Activated CD8-positive, alpha-beta memory T cell treated with anti-CD3 and anti-CD28 coated beads for 1 hour (primary cell): ENCODE measurements at places on chromosomes 1 and 21.

DNA sequence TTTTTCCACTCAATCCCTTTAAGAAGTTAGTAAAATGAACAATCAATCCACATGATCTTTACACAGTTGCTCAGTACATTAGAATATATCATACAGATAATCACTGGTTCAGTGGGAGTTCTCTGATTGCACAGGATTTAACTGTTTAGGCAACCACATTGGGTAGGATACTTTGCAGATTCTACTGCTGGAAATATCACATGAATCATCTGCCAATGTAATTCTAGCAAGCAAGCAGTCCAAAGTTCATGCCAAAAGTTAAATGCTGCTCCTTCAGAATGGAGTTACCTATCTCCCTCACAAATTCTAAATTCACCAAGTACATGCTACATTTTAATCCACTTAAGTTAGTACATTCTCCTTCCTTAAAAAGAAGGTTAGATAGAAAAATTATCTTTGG lies 52.4 kb downstream of the NEGR1 start:
- no peak for DNase-seq

DNA sequence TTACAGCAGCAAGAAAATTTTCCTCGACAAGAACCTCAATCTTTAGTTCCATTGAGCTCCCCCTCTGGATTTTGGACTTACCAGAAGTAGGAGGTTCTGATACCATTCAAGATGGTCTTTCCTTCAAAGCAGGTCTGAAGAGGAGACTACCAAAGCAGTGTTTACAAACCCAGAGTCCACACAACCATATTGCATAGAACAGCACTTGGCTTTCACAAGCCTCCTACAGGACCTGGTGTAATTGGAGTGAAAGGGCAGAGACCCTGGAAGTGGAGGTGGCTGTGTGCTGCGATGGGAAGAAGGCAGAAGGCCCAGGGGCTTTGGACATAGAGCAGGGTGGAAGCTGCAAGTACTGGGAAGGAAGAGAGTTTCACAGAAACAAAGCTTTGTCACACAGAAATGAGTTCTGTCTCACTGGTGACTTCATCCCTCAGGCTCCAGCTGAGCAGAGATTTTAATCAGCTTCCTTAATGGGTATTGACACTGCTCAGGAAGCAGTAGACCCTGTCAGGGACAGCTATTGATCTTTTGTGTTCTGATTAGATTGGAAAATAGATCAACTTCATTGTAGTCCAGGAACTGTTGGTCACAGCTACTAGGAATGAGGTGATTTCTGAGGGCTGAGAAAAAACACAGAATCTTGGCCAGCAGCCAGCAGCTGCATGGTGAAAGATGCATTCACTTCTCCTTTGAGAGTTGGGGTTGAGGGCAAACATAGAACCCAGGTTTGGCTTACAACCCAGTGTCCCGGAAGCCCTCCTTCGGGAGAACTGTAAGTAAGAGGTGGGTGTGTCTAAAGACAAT lies 124.0 kb downstream of the SYT2 start:
- no peak for DNase-seq

- DNase-seq = no peak
These were observed 96.6 kb downstream of the FOXD2 start for GRCh38 chr1:47534436-47534835.

GRCh38 chr21:45322960-45323461 lies 35.3 kb upstream of the POFUT2 start:
- DNase-seq = no peak

DNA sequence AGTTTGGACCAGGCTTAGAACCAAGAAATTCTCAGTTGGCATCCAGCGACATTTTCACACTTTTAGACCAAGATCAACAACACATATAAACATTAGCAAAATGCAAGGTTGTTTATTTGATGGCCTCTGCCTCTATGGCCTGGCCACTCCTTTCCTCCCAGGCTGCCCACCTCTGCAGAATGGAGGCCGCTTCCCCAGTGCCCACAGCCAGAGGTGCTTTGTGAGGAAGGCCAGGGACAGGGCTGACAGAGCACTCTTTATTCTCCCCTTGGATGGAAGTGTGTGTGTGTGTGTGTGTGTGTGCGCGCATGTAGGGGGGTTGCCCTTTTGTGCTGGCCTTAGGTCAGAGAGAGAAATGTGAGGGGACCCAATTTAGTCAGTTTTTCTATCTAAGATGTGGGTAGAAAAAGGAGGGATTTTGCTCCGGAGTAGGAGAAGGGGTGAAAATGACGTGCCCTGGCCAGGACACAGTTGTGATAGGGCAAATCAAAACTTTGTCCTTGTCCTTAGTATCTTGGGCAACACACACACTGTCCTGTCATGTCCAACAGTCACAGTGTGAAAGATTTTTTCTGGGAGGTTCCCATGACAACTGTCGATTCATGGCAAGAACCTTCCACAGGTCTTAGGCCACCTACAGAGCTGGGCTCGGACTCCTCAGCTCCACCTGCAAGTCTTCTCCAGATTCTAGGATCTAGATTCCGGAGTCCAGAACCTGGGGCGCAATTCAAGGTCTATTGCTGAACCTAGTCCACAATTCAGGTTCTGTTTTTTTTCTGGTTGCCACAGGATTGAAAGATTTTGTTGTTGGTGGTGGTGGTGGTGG lies 104.9 kb upstream of the SLC2A1 start:
- DNase-seq = no peak

- no peak for DNase-seq
These were observed 42.0 kb upstream of the PCBP3 start for GRCh38 chr21:45601551-45601950.

GRCh38 chr1:165659581-165659895 lies 28.5 kb downstream of the MGST3 start:
- no peak for DNase-seq

- no peak for DNase-seq
These were observed 9.3 kb downstream of the CBR1 start for GRCh38 chr21:36079010-36079649.

DNA sequence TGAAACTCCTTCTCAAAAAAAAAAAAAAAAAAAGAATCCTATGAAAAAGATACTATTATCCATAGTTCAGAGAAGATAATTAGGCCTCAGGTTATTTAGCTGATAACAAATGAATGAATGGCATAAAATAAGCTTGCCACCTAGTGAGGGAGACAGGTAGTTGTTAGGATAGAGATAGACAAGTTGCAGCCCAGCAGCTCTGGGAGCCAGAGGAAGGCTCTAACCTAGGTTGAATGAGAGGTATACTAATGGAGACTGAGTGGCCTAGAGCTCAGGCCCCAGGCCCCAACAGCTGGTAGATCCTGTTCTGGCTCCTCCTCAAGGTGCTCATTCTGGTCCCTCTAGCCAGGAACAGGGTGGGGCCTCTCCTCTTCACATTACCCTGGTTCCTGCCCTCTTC lies 20.6 kb upstream of the RSPO1 start:
- no peak for DNase-seq

DNA sequence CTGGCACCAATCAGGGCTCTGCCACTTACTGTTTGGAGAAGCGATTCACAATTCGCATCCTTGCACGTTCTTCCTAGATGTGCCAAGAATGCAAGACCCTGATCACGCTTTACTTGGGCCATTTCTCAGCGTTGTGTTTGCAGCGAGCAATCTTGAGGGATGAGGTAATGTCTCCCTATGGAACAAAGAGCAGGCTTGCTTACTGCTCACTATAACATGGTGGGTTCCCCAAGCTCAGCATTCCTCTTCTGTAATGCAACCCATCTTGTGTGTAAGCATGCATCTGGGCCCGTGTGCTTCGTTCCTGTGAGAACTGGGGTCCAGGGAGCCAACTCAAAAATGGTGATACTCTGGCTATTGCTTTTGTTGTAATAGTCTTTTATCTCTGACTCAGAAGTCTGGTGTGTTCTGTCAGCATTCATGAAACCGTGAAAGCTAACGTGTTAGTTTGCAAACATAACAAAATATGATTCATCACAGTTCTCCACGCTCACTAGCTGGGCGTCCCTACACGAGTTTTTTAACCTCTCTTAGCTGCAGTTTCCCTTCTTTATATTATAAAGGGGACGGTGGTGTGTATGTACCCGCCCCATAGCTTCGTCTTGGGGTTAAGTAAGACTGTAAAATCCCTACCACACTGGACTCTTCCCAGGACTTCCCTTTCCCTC lies 33.3 kb downstream of the DNTTIP2 start:
- DNase-seq = no peak

- no peak for DNase-seq
These were observed 31.2 kb downstream of the CHD1L start for GRCh38 chr1:147273409-147274336.

GRCh38 chr1:230958370-230958769 lies 20.3 kb downstream of the TTC13 start:
- DNase-seq = no peak
